Activated CD8-positive, alpha-beta memory T cell treated with anti-CD3 and anti-CD28 coated beads, Interleukin-2, amount 10 ng/mL, durations not matched to agents 7 days and 5 days (primary cell): ENCODE measurements at places on chromosomes 1 and 21. TPM values are rescaled to one million over a fixed set of nuclear protein-coding genes. Genes with fewer than 3 reads are reported as not detected.

MIA3 gene
- total RNA-seq = 51.8 TPM

CLCA4 gene
- total RNA-seq = not detected

ST6GALNAC5 gene
- total RNA-seq = not detected

ASPM gene
- 73.8 TPM for total RNA-seq

RNF186 gene
- total RNA-seq = not detected

AMIGO1 gene
- total RNA-seq = 0.26 TPM

CFHR2 gene
- total RNA-seq = not detected

RNU1-2 gene
- total RNA-seq = 3,744 TPM

DNA sequence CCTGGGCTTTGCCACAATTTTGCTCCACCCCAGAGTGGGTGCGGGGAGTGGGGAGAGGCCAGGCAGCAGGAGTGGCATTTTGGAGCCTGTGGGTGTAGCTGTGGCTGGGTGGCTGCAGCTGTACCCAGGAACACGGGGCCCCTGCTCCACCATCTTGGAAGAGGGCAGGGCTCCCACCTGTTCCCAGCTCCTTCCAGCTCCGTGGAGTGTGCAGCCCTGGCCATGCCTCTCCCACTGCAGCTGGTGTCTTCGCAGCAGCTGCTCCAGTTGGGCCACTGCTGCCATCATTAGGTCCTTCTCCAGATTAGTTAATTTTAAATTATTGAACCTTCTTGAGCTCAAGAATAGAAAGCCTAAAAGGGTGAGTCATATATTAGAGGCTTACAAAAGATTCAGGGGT, 17.6 kb downstream of the FAM20B start:
- no peaks in the 10 kb centered on the region for H3K27me3 ChIP-seq
- H3K4me3 ChIP-seq = no peak overlapping the region
- no peak for DNase-seq

- no peaks in the 10 kb centered on the region for H3K36me3 ChIP-seq
- peaks cover 11% of the 10 kb centered on the region for H3K4me1 ChIP-seq
- DNase-seq = no peak
- H3K27ac ChIP-seq = no peak overlapping the region
These were observed 4.3 kb downstream of the AGRN start for GRCh38 chr1:1024149-1024770.

GRCh38 chr1:207648334-207649209, 3.6 kb downstream of the CR1L start:
- no peak overlapping the region for H3K4me3 ChIP-seq
- H3K27me3 ChIP-seq = peaks cover 32% of the 10 kb centered on the region
- DNase-seq = no peak
- peaks cover 12% of the 10 kb centered on the region for H3K4me1 ChIP-seq
- no peaks in the 10 kb centered on the region for H3K36me3 ChIP-seq

GRCh38 chr1:95002540-95003432, 70.0 kb downstream of the ALG14 start:
- DNase-seq = no peak
- no peaks in the 10 kb centered on the region for H3K27me3 ChIP-seq
- no peak overlapping the region for H3K27ac ChIP-seq
- no peaks in the 10 kb centered on the region for H3K4me1 ChIP-seq
- H3K36me3 ChIP-seq = no peaks in the 10 kb centered on the region

DNA sequence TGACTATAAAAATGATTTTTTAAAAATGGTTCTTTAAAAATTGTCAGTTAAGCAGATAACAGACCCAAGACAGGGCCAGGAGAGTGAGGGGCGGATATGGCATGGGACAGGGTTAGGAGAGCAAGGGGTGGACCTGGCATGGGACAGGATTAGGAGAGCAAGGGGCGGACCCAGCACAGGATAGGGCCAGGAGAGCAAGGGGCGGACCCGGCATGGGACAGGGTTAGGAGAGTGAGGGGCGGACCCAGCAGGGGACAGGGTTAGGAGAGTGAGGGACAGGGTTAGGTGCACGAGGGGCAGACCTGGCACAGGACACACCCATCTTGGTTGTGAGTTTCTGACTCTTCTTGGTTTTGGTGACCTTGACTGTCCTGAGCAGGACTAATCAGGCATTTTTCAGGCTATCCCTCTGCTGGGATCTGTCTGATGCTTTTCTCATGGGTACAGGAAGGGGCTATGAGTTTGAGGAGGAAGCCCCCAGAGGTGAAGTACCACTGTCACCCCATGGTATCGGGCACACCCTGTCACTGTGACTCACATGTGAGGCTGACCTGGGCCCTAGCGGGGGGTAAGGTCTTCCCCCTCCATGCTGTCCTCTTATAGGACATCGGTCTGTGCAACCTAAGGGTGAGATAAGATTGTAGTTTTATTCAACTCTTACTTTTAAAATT, 159.0 kb upstream of the COL6A1 start:
- H3K4me3 ChIP-seq = no peak overlapping the region
- peaks cover 2% of the 10 kb centered on the region for H3K36me3 ChIP-seq
- peaks cover 30% of the 10 kb centered on the region for H3K27me3 ChIP-seq
- DNase-seq = peak; percentile 31
- H3K27ac ChIP-seq = no peak overlapping the region

DNA sequence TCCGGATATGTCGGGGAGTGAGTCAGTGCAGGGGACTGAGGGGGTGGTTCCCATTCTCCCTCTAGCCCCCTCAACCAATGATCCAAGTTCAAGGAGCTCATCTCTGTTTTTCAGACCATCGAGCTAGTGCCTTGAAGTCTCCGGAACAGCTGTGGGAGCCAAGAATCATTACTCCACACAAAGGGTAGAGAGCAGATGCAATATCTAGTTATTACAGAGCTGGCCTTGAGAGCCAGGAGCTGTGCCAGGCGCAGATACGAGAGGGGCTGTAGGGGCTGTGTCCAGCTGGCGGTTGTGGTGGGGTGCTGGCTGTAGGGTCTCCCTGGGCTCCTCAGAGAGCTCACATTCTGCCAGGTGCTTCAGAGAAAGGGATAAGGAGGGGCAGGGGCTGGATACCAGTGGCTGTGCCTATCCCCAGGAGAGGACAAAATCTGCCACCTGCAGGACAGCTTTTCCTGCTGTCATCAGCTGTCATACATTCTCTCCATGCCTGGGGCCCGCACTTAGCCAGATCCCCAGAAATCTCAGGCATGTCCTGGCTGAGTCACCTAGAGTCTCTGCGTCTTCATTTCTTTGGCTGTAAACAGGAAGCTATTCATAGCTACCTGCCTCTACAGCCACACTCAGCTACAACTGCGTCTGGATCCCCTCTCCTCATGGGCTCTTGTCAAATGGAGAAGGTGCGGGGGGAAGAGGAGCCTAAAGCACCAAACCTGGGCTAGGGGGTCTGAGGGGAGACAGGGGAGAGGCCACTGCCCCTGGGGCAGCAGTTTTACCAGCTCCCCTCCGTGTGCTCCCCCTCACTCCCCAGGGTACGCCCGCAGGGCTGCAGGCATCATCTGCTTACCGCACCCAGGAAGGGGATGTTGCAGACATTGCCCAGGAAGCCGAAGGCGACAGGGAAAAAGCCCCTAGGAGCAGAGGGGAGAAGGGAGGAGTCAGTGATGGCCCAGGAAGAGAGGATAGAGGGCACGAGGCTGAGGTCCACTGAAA, 2.4 kb upstream of the KISS1 start:
- H3K4me1 ChIP-seq = peaks cover 3% of the 10 kb centered on the region
- peaks cover 9% of the 10 kb centered on the region for H3K27me3 ChIP-seq
- H3K4me3 ChIP-seq = no peak overlapping the region
- H3K36me3 ChIP-seq = no peaks in the 10 kb centered on the region
- DNase-seq = no peak
- H3K27ac ChIP-seq = no peak overlapping the region

- no peak for DNase-seq
- no peaks in the 10 kb centered on the region for H3K27me3 ChIP-seq
- H3K4me1 ChIP-seq = no peaks in the 10 kb centered on the region
- no peak overlapping the region for H3K4me3 ChIP-seq
- H3K27ac ChIP-seq = no peak overlapping the region
- no peaks in the 10 kb centered on the region for H3K36me3 ChIP-seq
These were observed 330.1 kb downstream of the PLPP3 start for GRCh38 chr1:56249234-56249633.

DNA sequence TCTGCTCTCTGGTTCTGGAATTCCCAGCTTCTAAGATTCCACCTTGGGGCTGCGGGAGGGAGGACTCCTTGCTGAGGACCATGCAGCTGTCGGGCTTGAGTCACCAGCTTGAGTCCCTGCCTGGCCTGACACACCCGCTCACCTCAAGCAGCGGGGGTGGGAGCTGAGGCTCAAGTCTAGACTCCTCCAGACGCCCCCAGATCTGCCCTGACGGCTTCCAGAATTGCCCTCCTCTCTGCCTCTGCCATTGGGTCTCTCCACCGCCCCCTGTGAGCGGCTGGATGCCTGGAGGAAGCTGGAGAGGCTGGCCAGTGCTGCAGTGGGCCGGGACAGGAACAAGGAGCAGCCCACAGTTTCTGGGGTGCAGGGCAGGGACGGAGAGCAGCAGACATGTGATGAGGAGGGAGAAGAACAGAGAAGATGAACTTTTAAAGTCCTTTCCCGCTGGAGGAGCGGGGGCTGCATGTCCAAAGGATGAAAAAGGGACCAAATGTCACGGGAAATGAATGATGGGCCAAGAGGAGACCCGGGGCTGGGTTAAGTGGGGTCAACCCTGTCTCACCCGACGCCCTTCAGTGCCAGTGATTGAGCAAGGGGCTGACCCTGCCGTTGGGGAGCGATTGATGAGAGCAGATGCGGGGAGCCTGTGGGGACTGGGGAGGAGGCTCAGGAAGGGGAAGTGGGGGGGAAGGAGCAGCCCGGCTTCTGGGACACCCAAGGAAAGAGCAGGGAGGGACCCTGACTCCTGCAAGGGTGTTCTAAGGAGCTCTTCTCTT, 13.5 kb downstream of the CRABP2 start:
- no peak for DNase-seq
- peaks cover 61% of the 10 kb centered on the region for H3K27me3 ChIP-seq
- H3K4me1 ChIP-seq = peaks cover 20% of the 10 kb centered on the region
- no peak overlapping the region for H3K27ac ChIP-seq

- no peak overlapping the region for H3K4me3 ChIP-seq
- DNase-seq = no peak
- H3K36me3 ChIP-seq = no peaks in the 10 kb centered on the region
These were observed 4.8 kb downstream of the CCDC24 start for GRCh38 chr1:43995984-43996732.

GRCh38 chr1:212313616-212314015, 28.4 kb downstream of the PPP2R5A start:
- DNase-seq = no peak
- peaks cover 30% of the 10 kb centered on the region for H3K36me3 ChIP-seq
- no peaks in the 10 kb centered on the region for H3K27me3 ChIP-seq
- H3K4me3 ChIP-seq = no peak overlapping the region
- H3K4me1 ChIP-seq = peaks cover 15% of the 10 kb centered on the region

GRCh38 chr1:53465023-53465957, 6.1 kb downstream of the DMRTB1 start:
- no peaks in the 10 kb centered on the region for H3K36me3 ChIP-seq
- H3K4me1 ChIP-seq = peaks cover 13% of the 10 kb centered on the region
- no peak for DNase-seq
- H3K27me3 ChIP-seq = no peaks in the 10 kb centered on the region
- H3K4me3 ChIP-seq = no peak overlapping the region

- no peak overlapping the region for H3K4me3 ChIP-seq
- peaks cover 18% of the 10 kb centered on the region for H3K36me3 ChIP-seq
- no peak overlapping the region for H3K27ac ChIP-seq
- DNase-seq = no peak
- H3K27me3 ChIP-seq = no peaks in the 10 kb centered on the region
These were observed 6.3 kb downstream of the INTS11 start for GRCh38 chr1:1318131-1318652.

DNA sequence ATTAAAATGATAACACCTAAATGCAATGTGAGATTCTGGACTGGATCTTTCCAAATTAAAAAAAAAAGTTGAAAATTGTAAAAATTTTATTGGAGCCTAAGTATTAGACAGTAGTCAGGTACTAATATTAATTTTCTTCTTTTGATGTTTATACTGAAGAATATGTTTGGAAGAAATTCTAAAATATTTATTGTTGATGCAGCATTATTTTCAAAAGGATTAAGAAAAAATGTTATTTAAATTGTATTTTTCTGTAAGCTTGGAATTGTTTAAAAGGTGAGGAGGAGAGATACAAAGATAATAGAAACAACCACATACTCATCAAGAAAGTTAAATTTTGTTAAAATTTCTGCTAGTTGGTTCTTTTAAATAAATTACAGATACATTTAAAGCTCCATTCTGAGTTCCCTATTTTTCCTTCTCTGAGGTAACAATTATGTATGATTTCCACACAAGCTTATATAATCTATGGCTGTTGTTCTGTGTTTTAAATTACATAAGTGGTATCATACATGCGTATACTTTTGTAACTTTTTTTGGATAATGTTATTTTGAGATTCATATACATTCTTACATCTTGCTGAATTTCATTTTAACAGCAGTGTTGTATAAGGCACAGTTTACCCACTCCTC, 180.3 kb upstream of the RGS18 start:
- H3K36me3 ChIP-seq = no peaks in the 10 kb centered on the region
- no peak overlapping the region for H3K27ac ChIP-seq
- no peak overlapping the region for H3K4me3 ChIP-seq
- no peaks in the 10 kb centered on the region for H3K4me1 ChIP-seq
